ENCODE measurements at places on chromosomes 12 and 14. TPM values are rescaled to one million over a fixed set of nuclear protein-coding genes. Genes with fewer than 3 reads are reported as not detected.

- peak; percentile 18 for DNase-seq
Measured at GRCh38 chr12:121005346-121005815, 10.9 kb downstream of the C12orf43 start.

DNA sequence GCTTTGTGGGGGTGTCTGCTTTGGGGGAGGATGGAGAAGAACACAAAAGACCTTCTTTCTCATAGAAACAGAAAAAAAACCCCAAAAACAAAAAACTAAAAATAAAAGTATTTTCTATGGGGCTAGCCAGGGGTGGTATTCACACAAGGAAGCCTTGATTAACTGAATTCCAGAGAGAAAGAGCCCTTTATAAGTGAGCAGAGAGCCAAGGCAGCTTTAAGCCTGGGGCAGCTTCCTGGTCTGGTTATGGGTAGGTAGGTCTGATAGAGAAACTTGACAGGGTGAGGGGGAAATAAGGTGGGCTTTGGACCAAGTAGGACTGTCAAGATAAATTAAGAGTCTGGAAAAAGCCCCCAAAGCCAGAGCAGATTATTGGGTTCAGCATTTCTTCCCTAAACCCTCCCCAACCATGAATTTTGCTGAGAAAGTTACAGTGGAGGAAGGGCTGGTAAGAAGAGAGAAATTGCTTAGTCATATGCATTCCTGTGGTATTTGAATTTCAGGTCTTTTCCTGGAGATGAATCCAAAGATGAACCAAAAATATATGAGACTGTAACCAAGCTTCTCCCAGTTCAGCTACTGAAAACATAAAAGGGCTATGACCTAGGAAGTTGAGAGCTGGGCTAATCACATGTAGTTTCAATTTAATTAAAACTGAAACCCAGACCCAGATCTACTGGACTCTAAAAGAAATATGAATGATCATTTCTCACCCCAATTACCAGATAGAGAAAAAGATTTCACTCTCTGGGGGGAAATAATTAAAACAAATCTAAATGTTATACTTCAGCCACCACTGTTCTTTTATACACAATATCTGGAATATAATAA lies 144.8 kb downstream of the TBC1D30 start:
- no peak for DNase-seq

- DNase-seq = no peak
Measured at GRCh38 chr12:26244503-26244902, 49.1 kb downstream of the SSPN start.

GRCh38 chr12:694734-695503 lies 31.7 kb upstream of the NINJ2 start:
- DNase-seq = no peak

- no peak for DNase-seq
Measured at GRCh38 chr12:115443351-115443938, 759.5 kb upstream of the TBX3 start.

GRCh38 chr12:59780605-59781135 lies 184.8 kb downstream of the SLC16A7 start:
- DNase-seq = no peak

DNA sequence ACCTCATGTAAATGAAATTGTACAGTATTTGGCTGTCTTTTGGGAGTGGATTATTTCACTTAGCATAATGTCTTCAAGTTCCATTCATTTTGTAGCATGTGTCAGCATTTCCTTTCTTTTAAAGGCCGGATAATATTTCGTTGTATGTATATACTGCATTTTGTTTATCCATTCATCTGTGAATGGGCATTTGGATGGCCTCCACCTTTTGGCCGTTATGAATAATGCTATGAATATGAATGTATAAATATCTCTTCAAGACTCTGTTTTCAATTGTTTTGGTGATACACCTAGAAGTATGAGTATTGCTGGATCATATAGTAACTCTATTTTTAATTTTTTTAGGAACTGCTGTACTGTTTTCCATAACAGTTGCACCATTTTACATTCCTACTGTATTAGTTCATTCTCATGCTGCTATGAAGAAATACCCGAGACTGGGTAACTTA lies 164.9 kb downstream of the DYRK2 start:
- DNase-seq = no peak

DNA sequence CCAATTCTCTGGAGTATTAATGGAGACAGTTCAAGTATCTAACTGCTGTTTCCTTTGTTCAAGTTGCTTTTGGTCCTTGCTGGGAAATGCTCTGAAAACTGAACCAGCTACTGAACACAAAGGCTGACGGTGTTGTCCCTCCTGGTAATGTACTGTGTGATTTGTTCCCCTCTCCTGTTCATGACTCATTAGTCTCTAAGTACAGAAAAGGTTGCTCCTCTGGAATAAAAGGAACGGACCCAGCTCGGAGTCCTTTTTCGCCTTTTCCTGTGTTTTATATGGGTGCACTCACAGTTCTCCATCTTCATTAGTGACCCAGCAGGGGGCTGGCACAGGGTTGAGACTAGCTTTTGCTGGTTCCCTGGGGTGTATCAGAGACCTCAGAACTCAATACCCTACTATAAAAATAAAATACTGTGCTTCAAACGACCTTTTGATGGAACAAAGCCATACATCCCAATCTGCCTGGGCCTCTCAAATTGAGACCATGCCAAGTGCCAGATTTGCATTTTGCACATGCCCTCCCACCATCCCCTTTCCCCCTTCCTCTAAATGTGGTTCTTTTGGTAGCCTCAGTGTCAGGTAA lies 269.7 kb downstream of the RAD51B start:
- DNase-seq = no peak

GRCh38 chr14:24679248-24679961 lies 45.4 kb upstream of the GZMB start:
- DNase-seq = no peak

DNA sequence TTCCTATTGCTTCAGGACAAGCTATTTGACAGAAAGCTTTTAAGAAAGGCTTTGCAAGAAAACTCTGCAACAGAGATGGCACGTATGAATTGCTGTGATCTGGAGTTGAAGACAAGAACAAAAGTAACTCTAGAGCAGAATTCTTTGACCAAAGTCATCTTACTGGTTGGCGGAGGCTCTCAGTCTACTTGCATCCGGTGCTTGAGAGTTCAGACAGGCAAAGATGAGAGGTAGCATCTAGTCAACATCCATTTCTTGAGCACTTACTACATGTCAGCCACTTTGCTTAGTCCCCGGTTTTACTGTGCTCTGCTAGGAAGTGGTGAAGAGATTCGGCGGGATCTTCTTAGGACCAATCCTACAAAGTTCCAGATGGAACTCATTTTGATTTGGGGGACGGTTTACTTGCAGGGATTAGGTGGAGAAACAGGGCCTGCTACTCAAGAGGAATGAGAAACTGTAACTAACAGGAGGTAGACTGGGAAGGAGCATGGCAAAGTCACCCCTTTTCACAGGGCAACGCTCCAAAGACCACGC lies 404 bp upstream of the CCDC91 start:
- peak; percentile 38 for DNase-seq

GRCh38 chr14:99604766-99605298 lies 825 bp upstream of the CCDC85C start:
- no peak for DNase-seq

DNA sequence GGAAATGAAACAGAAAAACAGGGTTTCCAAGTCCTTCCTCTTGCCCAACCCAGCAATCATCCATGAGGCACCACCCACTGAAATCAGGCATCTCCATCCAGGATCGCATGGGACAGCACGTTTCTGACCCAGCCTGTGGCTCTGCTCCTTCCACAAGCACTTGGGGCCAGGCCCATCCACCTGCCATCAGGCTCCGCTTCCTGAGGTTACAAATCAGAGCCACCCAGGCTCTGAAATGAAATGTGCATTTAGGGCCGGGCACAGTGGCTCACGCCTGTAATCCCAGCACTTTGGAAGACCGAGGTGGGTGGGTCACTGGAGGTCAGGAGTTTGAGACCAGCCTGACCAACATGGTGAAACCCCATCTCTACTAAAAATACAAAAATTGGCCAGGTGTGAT lies 717 bp upstream of the KRT78 start:
- DNase-seq = no peak

DNA sequence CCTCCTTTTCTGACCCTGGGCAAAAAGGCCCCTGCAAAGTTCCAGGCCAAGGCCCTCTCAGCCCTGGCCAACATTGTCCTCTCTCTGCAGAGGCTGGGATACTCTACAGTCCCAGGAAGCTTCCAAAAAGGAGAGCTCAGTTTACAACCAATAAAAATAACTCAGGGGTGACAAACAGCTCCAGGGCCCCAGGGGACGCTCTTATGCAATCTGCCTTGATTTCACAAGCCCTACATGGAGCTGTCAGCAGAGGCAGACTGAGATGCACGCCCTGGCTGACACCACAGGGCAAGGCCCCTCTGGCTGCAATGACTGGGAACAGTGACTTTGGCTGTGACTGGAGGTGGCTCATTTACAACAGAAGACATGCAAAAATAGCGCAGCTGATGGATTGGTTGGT lies 129.0 kb upstream of the MED13L start:
- no peak for DNase-seq

DNA sequence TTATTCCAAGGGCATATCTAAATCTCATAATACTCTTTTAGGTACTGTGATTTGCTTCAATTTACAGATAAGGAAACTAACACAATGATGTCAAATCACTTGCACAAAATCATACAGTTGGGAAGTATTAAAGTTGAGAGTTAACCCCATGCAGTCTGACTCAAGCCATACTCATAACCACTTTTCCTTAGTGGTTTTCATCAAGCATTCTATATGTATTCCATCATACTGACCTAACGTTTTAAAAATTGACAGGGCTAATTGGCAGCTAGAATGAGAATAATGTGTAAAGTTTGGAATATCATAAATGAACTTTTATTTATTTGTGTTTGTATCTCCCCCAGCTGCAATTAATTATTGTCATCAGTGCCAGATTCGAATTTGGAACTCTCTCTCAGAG lies 20.9 kb downstream of the PUS7L start:
- no peak for DNase-seq

- no peak for DNase-seq
Measured at GRCh38 chr12:124488520-124488919, 78.9 kb downstream of the NCOR2 start.

DNA sequence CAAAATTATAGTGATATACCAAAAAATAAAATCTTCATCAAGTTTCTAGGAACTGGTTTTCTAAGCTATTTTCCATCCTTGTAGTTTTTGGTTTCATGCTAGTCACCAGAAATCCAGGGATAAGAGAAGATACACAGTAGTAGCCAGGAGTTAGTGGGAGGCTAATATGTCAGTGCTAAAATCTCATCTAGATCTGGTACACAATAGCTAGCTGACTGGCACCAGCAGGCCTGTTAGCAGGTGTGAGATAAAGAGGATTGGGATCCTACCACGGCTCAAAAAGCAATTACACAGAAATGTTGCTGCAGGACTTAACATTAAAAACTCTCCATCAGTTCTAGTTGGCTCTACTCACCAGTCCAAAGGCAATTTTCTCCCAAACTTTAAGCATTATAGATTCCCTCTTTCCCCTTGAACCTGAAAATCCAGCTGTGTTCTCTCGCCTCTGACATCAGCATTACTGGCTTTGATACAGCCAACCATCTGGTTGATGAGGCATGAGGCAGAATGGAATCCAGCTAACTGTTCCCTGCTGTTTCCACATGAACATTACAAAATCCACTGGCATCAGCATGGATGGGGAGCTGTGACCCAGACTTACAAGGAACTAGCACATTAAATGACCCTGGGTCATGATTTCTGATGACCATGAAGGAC lies 41.8 kb upstream of the CCDC196 start:
- DNase-seq = no peak

- no peak for DNase-seq
Measured at GRCh38 chr12:13559318-13559978, 362.9 kb downstream of the EMP1 start.

DNA sequence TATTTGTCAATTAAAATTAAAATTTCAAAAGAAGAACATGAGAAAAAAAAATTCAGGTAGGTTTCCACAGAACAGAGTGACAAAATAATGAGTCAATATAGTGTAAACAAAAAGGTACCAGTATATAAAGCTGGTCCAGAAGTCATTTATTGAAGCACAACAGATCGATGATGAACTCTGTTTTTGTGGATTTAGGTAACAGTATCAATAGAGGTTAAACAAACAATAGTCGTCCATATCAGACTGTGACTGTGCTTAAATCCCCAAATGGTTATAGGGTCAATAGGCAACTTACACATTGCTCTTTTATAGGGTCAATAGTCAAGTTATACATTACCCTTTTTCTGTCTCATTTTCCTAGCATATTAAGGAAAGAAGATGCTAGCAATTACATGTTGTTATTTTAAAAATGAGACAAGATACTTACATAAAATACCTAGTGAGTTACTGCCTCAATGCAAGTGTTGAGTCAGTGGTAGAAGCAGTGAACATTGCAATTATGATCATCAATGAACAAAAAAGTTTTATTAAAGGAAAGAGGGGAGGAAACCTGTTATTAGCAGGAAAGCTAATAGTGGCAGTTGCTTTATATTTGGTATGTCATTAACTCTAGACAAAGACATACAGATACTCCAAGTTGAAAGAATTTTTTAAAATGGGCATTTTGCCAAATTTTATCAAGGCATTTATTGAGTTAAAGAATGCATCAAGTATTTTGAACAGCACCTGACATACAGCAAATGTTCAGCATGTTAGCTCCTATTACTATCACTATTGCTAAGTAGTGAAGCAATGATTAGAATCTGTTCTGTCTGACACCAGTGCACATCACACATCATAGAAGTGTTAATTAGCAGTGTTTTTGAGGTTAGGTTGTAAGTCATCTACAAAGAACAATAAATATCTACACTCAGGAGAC lies 102.9 kb downstream of the CCER1 start:
- DNase-seq = no peak

GRCh38 chr12:105167346-105167745 lies 59.8 kb downstream of the WASHC4 start:
- DNase-seq = no peak

The ZFYVE21 gene
- 15.6 TPM for polyA plus RNA-seq

The RHEBL1 gene
- polyA plus RNA-seq = 1.8 TPM

The TAS2R8 gene
- not detected for polyA plus RNA-seq

The SLCO1B1 gene
- polyA plus RNA-seq = not detected

The EEF1AKMT3 gene
- polyA plus RNA-seq = 3.0 TPM

The TMED10 gene
- polyA plus RNA-seq = 204 TPM

The FBLN5 gene
- polyA plus RNA-seq = 30.5 TPM

The C12orf76 gene
- polyA plus RNA-seq = 21.0 TPM

The AMHR2 gene
- not detected for polyA plus RNA-seq

The TEX52 gene
- not detected for polyA plus RNA-seq
